CD4-positive, alpha-beta T cell treated with Interleukin-4 for 1 hour (primary cell): ENCODE measurements at places on chromosomes 3 and 15.

GRCh38 chr3:54875596-54876268, 52.1 kb downstream of the LRTM1 start:
- DNase-seq = no peak

DNA sequence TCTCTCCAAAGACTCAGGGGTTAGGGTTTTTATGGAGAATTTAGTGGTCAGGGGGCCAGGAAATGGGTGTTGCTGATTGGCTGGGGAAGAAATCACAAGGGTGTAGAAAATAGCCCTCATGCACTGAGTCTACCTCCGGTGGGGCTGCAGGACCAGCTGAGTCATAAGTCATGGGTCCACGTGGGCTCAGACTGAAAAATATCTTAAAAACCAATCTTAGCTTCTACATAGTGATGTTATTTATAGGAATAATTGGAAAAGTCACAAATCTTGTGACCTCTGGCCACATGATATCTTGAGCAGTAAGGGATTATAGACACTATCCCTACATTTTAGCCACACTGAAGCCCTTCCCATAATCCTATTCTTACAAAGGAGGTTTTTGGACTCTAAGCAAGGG, 224.0 kb downstream of the DPH6 start:
- no peak for DNase-seq

DNA sequence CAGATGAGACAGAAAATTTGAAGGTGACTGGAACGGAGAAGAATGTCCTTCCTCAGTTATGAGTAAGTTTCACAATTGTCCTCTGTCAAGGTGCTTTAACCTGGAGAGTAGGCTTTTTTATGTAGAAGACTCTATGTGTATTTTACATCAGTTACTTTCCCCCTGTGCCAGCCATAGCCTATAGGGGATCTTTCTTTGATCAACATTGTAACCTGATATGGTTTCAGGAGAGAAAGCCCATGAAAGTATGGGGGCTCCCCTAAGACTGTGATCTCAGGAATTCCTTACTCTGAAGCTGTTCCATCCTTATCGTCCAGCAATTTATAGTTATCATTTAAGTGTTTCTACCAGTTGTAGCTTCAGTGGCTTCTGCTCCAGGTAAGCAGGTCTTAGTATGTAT, 1076.3 kb upstream of the EPHA6 start:
- DNase-seq = no peak

DNA sequence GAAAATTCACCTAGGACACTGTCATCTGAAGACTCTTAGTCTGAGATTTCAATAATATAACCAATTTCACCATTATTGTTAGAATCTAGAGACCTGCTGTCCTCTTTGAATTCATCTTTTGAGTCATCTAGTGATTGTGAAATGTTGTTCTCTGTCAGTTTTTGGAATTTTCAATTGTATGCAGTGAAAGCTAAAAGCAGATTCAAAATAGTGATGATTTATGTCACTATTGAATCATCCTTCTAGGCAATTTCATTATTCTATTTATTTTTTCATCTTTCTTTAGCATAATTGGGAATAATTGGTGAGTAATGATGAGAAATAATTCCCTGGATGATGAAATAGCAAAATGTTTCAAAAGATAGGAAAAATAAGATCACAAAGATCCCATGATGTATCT, 101.7 kb upstream of the EIF1B start:
- no peak for DNase-seq

GRCh38 chr3:69871251-69871650, 128.3 kb upstream of the SAMMSON start:
- DNase-seq = no peak

GRCh38 chr15:69014454-69014853, at the start of gene NOX5:
TSS of gene NOX5 (plus strand) at chr15:69014695. CDS start at chr15:69014736, 41 bp downstream.
- DNase-seq = no peak

DNA sequence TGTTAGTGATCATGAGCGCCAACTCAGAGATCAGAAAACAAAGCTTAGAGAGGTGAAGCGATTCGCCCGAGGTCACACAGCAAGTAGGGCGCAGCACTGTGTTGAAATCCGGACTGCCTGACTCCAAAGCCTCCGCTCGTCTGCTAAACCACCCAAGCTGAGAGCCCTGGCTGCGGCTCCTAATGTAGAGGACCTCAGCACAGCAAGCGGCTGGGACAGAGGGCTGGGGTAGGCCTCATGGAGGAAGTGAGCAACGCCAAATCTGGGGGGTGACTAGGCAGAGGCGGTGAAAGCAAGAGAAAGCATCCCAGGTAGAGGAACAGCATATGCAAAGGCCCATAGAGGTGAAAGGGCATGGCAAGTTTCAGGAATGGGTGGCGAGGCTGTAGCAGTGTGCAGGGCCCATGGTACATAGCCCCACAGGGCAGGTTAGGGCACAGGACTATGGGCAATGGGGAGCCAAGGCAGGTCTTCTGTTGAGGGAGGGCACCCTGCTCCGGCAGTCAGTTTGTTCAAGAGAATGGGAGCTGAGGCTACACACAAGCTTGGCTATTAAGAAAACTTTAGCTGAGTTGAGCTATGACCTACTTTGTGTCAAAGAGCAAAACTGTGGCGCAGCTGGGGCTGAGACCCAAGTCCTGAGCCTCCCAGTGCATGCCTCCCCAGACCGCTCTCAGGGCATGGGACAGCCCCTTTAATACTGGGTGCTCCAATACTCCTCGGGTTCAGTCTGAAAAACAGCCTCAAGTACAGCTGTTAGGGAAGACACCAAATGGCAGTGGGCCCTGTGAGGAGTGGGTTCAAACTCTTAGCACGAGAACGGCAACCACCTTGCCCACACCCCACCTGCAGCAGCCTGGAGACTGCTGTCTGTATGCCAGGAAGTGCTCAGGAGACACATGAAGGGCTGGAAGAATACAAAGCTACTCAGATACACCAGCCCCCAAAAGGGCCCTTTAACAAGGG, 988 bp upstream of the CFAP92 start:
- DNase-seq = no peak

GRCh38 chr3:126035362-126036050, 48.4 kb downstream of the SLC41A3 start:
- DNase-seq = no peak

- no peak for DNase-seq
Measured at GRCh38 chr3:15439476-15439875, 12.1 kb downstream of the EAF1 start.

DNA sequence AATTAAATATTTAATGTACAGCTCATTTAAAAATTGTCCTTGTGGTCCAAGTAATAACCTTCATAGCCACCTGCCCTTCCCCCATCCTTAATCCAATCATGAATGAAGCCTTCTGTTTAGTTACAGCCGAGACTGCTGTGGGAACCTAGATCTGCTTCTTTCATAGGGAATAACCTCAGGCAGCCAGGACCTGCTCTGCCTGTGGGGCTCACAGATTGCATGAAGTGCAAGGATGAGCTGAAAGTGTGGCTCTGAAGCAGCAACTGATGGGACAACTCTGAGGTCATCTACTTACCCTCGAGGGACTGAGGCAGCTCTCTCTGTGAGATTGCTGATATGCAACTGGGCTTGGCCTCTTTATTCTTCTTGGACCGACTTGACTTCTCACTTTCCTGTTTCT, 169.8 kb downstream of the POTEB3 start:
- no peak for DNase-seq

GRCh38 chr15:30962079-30962478, 29.3 kb downstream of the MTMR10 start:
- no peak for DNase-seq

- no peak for DNase-seq
Measured at GRCh38 chr3:168398371-168399025, 302.8 kb upstream of the GOLIM4 start.

GRCh38 chr3:119145500-119146167, at the start of gene TEX55:
TSS of gene TEX55 (plus strand) at chr3:119146165. CDS start at chr3:119146190, 25 bp downstream.
- DNase-seq = peak; percentile 33

- peak; percentile 38 for DNase-seq
Measured at GRCh38 chr3:71453822-71454511, 129.6 kb downstream of the FOXP1 start.

- DNase-seq = no peak
Measured at GRCh38 chr3:187678726-187679268, 8.6 kb upstream of the SST start.

- no peak for DNase-seq
Measured at GRCh38 chr3:117486719-117487716, 777.4 kb downstream of the TUSC7 start.

DNA sequence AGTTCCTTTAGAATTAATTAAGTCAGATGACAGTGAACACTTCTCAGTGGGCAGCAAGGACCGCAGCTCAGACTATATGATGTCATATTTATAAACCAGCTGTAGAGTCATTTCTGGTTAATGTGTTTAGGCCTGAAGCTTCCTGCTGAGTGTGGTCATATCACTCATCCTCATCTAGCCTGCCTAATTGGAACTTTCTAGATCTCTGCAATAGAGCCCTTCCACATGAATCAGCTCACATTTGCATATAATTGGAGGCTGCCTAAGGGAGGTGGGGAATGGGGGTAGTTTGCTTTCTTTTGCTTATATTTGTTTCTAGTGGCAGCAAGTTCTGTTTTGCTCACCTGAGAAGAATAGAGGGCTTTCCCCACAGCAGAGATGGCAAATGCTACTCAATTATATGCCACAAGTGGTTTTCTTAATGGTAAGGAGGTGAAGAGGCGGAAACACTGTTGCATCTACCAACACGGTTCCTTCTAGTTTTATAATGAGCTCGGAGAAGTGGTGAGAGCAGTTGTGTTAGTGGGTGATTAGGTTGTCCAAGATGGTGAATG, 148.1 kb downstream of the KLHL25 start:
- DNase-seq = peak; percentile 82

GRCh38 chr3:195803289-195803908, 8.3 kb downstream of the MUC4 start:
- DNase-seq = no peak

- no peak for DNase-seq
Measured at GRCh38 chr15:74275957-74276356, 39.8 kb downstream of the CCDC33 start.

DNA sequence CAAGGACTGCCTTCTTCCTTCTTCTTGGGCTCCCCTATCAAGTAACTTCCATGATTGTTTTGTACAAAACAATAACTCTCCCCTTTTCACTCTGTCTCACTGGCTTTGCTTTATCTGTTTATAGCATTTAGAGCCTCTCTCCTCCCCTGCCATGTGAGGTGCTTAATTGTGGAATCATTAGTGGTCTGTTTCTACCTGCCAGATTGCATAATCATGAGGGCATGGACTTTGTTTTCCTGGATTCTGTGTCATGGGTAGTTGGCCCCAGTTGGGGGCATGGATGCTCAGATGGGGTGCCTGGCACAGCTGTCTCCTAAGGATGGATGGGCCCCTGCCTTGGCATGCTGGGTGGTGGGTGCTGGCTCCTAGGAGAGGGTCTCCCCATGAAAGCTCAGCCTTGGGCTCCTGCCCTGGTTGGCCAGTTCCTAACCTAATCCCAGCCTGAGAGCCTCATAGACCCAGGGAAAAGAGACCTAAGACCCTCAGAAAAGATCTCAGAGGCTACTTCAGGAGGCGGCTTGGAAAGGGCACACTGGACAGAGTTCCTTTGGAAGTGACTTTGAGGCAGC, 8.0 kb upstream of the CTXND1 start:
- DNase-seq = no peak

DNA sequence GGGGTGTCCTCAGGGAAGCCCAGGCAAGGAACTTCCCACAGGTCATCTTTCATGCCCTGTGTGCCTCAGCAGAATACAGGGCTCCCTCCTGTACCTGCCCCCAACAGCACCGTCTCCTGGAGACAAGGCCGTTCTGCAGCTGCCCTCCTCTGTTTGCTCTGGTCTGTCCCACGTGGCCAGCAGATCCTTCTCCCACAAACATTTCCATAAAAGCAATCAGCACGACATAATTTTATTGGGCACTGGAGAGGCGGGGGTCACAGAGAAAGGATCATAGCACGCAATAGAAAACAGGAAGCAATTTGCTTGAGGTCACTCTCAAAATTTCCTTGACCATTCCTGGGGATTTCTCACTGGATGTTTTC, 29.4 kb downstream of the STARD5 start:
- DNase-seq = no peak

- peak; percentile 19 for DNase-seq
Measured at GRCh38 chr3:52062505-52062904, 6.1 kb upstream of the DUSP7 start.

DNA sequence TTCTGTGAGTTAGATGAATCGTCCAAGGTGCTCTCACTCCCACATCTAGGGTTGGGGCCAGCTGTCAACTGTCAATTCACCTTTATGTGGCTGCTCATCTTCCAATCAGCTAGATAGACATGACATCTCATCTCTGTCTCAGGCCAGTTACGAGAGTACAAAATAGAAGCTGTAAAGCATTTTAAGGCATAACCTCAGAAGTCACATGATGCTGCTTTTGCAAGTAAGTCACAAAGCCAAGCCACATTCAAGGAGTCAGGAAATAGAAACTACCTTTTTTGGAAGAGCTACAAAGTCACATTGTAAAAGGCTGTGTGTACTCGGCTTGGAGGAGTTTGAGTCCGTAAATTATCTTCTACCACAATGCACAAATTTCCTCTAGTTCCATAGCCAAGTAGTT, 5.1 kb upstream of the CCR1 start:
- DNase-seq = peak; percentile 50

GRCh38 chr15:84387086-84387485, 151.5 kb downstream of the GOLGA6L4 start:
- DNase-seq = no peak

DNA sequence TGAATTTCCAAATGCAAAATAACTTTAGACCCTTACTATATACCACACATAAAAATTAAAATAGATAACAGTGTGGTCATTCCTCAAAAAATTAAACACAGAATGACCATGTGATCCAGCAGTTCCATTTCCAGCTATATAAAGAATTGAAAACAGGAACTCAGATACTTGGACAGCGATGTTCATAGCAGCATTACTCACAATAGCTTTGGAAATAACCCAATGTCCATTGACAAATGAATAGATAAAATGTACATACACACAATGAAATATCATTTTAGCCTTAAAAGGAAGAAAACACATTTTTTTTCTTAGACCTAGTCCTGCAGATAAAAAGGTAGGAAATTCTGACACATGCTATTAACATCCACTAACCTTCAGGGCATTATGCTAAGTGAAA, 26.7 kb downstream of the RAD51 start:
- DNase-seq = no peak

- no peak for DNase-seq
Measured at GRCh38 chr3:157912514-157913451, 193.4 kb downstream of the SHOX2 start.

DNA sequence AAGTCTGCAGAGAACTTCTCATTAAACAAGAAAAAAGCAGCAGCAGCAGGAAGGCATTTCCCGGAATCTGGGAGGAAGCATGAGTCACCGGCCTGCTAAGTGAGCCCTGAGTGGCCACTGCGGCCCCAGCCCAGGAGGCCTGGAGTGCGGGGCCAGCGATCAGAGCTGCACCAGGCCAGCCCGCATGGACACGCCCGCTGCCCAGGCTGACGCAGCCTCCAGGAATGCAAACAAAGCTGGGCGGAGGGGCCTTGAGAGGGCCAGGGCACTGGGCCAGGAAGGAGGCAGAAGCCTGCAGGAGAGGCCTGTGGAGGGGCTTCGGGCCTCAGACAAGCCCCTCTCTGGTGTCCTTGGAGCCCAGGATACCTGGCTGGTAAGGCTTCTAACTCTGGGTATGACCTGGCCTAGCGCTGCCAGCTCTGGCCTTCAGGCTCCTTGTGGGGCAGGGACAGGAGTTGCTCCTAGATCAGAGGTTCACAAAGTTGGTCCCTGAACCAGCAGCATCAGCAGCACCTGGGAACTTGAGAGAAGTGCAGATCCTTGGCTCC, 101.2 kb downstream of the SMAD6 start:
- peak; percentile 44 for DNase-seq

GRCh38 chr15:76147906-76148570, 88.3 kb downstream of the TMEM266 start:
- DNase-seq = peak; percentile 53
